ENCODE measurements at places on chromosomes 5 and 9.
A peak's percentile ranks its signal among the peaks of the same experiment; 100 is the strongest.

DNA sequence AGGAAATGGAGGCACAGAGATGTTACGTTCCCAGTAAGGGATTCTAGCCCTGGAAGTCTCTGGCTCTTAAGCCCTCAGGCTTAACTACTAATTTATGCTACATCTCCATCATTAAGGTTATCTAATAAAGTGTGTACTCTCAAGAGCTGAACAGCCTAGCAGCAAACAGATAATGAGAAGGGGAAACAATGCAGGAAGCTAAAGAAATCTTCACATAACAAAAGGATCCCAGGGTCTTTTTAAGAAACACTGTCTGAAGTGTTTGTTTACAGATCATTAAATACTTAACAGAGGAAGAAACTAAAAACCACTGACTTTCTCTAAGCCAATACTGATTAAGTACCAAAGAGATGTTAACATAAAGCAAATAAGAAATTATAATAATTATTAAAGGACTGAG, 129.0 kb downstream of the PAPPA start:
- DNase-seq = no peak

GRCh38 chr5:166758151-166758550, 1533.3 kb upstream of the WWC1 start:
- DNase-seq = no peak

GRCh38 chr5:155726267-155726666, 600.7 kb upstream of the SGCD start:
- DNase-seq = no peak

GRCh38 chr5:38598296-38598993, 42.0 kb upstream of the LIFR start:
- no peak for DNase-seq

DNA sequence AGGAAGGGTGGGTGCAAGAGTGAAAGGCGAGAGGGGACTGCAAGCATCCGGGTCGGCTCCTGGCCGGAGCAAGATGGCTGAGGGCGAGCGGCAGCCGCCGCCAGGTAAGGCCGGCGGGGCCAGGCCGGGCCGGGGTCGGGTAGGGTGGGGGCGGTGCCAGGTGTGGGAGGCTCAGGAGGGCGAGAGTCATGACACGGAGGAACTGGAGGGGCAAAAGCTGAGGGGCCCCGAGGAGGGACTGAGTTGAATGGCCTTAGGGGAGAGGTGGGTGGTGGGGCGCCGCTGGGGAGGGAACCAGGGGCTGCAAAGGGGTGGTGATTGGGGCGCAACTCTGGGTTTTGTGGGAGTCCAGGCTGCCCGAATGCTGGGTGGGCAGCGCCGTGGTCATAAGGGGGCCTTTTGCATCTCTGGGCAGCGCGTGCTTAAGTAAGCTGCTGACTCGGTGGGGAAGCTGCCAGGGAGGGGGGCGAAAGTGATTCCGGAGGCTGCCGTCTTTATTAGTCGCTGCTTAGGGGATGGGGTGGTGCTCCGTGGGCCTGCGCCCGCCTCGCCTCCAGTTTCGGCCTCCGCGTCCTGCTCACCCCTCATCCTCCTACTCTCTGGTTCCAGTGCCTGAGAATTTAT, 425 bp downstream of the PTPA start:
- DNase-seq = peak; percentile 32

DNA sequence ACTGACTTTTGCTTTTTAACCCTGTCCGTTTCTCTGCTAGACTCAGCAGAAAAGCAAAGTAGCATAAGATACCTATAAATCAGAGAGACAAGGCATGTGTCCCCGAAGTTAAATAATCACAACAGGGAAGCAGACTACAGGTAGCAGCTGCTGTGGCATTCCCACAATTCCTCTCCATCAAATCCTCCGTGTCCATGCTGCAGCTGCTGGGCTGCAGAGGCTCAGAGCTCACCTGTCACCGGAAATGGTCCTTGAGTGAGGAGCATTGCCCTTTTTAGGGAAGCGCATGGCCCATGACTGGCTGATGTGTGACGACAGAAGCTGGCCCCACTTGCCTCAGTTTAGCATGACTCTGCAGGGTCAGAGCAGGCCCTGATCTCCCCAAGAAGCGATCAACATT, 125.0 kb downstream of the MSX2 start:
- no peak for DNase-seq

- DNase-seq = no peak
Measured at GRCh38 chr9:73441890-73442818, 290.5 kb downstream of the ANXA1 start.

GRCh38 chr9:76394960-76395252, 680 bp upstream of the RFK start:
- DNase-seq = no peak

DNA sequence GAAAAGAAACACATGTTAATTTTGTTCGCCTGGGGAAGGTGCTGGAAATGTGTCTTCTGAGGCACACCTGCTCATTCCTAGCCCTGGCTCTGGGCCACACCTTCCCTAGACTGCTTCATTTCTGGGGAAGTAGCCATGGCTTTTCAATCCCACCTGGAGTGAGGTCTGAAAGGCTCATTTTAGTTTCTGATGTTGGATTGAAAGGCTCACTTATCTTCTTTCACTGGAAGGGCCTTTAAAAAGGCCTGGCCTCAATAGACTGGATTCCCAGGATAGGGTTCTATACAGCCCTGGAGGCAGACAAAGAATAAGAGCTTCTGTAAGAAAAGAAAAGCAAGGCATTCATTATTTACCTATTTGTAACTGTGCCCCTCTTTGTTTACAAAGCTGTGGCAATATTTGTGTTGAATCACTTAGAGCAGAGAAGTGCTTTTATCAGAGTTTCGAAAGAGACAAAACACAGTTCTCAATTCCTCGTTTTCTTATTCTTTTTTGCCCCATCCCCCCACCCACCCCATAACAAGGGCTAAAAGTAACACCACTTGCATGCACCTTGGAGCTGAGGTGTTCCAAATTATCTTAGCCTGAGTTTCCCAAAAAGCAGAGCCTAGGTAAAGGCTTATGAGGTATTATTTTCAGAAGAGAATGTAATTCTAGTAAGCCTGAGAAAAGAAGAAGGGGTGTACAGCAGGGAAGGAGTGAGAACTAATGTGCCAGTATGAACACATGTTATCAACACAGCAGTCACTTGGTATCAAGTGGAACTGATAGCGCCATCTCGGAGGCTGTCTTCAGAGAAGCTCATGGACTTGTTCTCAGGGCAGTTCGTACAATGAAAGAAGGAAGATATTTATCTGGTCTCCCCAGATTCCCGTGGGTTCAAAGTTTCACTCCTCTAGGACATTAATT, 413.1 kb downstream of the KCTD16 start:
- DNase-seq = no peak

DNA sequence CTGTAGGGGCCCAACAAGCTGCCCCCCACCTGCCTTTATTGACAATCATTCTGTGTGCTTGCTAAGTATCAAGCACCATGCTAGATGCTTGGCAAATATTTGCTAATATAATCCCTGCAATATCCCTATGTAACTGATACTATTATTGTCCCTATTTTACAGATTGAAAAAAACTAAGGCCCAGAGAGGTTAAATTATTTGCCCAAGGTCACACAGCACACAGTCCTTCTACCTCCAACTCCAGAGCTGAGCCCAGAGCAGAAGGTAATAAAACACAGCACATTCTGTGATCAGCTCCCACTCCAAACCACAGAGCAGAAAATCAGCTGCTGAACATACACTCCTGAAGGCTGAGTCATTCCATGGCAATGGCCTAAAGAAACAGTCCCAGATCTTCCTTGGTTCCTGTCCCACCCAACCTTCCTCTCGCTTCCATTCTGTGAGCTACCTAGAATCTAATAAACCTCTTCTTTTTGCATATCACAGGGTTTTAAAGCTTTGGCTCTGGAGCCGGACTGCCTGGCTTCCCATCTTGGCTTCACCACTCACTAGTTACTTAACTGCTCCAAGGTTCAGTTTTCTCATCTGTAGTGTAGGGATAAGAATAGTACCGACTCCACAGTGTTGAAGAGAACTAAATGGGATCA, 66.7 kb upstream of the ADRA1B start:
- no peak for DNase-seq

GRCh38 chr9:138111607-138112006, 234.0 kb downstream of the CACNA1B start:
- no peak for DNase-seq

DNA sequence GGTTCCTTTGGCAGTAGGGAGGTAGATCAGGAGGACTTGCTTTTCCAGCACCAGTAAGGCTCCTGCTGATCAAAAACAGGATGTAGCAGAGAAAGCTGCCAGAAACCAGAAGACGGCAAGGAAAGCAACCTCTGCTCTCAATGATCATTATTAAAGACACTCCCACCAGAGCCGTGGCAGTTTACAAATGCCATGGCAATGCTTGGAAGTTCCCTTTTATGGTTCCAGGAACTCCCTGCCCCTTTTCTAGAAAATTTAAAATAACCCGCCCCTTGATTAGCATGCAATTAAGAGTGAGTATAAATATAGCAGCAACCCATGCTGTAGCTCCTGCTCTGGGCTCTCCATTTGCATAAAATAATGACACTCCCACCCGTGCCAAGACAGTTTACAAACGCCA, 16.1 kb downstream of the EQTN start:
- no peak for DNase-seq

DNA sequence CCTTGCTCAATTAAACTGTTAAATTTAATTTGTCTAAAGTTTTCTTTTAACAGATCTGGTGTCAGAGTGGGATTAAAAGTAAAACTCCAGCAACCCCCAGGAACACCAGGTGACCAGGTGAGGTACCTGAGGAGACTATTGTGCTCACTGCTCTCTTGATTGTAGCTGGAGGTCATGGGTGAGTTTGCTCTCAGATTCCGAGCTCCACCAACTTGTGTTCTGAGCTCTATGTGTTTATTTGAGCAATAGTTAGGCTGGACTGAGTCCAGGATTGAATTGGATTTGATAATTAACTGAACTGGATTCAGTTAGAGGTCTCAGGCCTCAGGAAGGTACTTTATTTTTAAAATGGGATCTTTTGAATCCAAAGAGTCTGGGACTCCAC, 17.9 kb upstream of the SCGB3A2 start:
- no peak for DNase-seq

- no peak for DNase-seq
Measured at GRCh38 chr9:106104887-106105286, 410.5 kb downstream of the TMEM38B start.

DNA sequence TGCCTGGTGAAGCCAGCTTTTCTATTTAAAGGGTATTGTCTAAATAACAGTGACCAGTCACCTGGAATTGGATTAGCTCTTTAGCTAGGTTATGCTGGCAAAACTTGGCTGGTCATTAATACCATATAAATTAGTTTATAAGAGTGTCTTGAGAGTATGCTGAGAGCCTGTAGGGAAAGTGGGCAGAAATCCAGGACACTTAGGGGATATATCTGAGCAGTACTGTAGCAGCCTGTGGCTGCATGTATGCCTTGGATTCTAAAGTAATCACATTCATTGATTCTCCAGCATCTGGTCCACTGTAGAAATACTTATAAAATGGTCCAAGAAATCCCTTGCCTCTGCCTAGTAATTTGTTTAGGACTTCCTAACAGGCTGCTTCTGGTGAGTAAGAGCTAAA, 288.9 kb upstream of the DMAC1 start:
- DNase-seq = no peak

DNA sequence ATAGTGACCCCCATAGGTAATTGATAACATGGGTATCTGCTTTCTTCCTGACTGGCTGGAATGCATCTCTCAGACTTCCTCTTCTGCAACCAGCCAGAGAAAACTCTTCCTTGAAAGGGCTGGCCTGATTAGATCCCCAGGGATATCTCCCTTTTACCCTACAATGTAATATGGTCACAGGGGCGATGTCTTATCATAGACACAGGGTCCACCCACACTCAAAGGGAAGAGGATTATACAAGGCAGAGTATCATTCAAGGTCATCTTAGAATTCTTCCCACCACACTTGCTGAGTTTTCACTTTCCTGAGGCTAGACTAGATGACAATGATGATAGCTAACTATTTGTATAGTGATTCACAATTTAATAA, 33.2 kb downstream of the TTLL11 start:
- DNase-seq = no peak

GRCh38 chr9:25205285-25205684, 473.0 kb downstream of the TUSC1 start:
- no peak for DNase-seq

DNA sequence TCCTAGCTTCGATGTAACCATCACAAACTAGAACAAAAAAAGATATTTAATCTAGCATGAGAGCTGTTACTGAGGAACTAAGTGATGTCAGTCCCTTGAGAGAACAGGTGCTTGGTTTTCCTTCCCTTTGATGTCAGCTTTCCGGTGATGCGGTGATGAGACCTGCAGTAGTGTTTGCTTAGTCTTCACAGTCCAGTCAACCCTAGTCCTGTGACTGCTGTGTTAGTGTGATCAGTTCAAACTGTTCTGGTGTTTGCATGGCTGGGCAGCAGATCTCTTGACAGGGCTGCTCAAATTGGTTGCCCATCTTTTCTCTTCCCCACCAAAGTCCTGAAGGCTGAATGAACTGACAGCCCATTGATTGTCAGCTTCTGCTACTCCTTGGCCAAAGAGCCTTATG, 608.6 kb upstream of the DAB2 start:
- peak; percentile 17 for DNase-seq

DNA sequence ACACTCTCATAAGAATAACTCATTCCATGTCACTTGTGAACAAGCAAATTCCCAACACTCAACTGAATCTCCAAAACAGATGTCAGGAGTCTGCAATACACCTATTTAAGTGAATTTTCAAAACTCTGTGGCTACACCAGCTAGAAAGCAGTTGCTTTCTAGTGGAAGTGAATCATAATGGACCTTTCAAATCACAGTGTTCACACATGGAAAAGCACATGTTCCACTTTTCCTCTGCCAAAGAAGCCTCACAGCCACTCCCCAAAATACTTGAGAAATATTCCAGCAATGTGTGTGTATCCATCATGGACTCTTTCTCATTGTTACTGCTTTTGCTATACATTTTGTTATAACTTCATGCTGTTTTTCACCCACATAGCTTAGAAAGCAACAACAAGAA, 17.4 kb downstream of the MARCHF3 start:
- no peak for DNase-seq

- DNase-seq = no peak
Measured at GRCh38 chr9:136665111-136665703, 2.5 kb downstream of the EGFL7 start.

DNA sequence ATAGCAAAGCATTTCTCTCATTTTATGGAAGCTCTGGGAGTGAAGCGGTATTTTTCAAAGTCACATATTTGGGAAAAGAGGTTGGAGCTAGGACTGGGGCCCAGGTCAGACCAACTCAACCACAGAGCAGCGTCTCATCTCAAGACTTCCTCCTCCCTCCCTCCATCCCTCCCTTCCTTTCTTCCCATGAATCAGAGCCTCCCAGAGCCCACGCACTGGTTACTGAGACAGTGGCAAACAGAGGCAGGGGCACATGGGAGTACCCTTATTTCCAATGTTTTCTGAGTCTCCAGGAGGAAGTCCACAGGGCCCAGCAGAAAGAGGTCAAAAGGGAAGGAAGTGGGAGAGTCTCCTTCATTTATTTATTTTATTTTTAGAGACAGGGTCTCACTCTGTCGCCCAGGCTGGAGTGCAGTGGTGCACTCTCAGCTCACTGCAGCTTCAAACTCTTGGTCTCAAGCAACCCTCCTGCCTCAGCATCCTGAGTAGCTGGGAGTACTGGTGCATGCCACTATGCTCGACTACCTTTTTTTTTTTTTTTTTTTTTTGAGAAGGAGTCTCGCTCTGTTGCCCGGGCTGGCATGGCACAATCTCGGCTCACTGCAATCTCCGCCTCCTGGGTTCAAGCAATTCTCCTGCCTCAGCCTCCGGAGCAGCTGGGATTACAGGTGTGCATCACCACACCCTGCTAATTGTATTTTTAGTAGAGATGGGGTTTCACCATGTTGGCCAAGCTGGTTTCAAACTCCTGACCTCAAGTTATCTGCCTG, 52.5 kb upstream of the CDKN2AIPNL start:
- no peak for DNase-seq

- no peak for DNase-seq
Measured at GRCh38 chr9:108864446-108864845, 2.4 kb downstream of the ACTL7A start.

Measured in activated T-cell treated with anti-CD3 and anti-CD28 coated beads, Interleukin-2, amount 50 U/mL, for 1 hour (primary cell).